Activated T-cell treated with anti-CD3 and anti-CD28 coated beads, Interleukin-2, amount 50 U/mL, for 48 hours (primary cell): ENCODE measurements at places on chromosomes 16 and 17.
A peak's percentile ranks its signal among the peaks of the same experiment; 100 is the strongest.

DNA sequence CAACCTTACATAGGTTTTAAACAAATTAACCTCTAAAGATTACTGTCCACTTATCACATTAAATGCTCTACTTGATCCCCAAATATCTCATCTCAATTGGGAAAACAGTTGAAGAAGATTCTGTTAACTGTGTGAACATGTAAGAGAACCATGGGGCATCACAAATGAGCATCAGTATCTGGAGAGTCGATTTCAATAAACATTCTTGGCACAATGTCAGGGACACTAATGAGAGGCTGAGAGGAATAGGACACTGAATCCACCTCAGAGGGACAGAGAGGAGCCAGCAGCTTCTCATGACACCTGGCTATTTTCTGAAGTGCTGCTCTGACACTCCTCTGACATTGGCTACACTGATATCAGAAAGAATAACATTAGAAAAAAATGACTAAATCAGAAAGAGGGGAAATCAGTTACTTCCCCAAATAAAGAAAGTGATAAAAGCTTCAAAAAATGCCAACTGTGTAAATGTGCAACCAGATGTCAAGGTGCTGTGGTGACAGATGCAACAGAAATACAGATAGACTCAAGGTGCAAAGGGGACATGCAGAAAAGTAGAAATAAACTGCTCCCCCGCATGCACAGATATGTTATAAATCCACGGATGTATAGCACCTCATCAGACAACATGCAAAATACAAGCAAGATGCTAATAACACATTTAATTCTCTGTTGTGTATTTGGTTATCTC is 67.4 kb downstream of the SNX11 start:
- DNase-seq: no peak

DNA sequence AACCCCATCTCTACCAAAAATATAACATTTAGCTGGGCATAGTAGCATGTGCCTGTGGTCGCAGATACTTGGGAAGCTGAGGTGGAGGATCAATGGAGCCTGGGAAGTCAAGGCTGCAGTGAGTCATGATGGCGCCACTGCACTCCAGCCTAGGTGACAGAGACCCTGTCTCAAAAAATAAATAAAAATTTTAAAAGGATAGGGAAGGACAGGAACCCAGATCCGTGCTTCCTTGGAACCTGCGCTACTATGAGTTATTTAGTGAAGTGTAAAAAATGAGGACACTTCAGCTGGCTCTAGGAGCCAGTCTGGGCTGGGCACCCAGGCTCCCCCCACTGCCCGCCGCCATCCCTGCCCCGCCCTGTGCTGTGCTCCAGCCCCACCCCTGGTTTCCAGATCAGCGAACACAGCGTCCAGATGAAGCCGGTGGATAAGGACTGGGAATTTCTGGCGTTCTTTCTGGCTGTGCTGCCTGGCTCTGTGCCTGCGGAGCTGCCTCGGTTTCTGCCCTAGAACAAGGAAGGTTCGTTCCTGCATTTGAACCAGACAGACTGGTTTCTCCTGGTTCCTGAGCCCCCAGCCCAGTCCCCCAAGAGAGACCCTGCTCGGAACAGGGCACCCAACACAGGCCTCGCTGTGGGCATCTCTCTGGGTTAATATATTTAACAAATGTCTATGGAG is 18.5 kb downstream of the PLLP start:
- DNase-seq: no peak

DNA sequence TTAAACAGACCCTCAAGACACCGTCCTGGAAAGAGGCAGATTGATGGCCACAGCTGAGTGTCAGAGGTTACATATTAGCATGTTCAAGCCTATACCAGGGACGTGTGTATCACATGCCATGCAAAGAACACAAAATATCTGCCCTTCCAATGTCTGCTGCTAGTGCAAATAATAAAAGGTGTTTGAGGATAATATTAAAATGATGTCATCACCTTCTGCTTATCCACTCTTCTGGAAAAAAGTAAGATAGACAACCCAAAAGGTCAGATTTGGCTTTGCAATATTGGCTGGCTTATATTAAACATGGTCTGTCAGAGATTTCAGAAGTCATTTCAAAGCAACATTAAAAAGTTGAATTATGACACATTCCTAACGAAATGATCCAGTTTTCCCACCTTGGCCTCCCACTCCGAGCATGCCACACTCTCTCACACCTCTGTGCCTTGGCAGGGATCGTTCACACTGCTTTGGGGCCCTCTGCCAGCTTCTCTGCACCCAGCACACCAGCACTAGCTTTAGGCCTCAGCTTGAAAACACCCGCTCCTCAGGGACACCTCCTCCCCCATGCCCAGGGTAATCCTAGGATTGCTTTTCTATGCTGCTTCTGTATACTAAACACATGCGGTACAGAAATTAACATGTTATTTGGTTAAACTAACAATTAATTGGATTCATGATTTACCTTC is 248.2 kb downstream of the NTN1 start:
- no peak for DNase-seq

DNA sequence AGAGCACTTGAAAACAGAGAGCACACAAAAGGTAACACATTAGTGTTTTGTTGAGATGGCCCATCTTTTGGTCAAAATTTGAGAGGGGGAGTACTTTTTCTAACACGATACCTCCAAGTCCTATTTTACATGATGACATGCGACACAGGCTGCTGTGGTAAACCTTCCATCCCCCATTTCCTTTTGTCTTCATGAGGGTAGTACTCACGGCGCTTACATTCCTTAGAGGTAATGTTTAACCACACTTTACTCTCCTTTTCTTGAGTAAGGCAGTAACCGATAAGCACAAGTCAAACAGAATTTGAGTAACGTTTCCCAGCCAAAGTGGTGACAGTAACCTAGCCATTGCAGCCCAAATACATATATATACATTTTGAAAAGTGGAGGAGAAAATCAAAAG is 35.8 kb upstream of the PITPNM3 start:
- no peak for DNase-seq

DNA sequence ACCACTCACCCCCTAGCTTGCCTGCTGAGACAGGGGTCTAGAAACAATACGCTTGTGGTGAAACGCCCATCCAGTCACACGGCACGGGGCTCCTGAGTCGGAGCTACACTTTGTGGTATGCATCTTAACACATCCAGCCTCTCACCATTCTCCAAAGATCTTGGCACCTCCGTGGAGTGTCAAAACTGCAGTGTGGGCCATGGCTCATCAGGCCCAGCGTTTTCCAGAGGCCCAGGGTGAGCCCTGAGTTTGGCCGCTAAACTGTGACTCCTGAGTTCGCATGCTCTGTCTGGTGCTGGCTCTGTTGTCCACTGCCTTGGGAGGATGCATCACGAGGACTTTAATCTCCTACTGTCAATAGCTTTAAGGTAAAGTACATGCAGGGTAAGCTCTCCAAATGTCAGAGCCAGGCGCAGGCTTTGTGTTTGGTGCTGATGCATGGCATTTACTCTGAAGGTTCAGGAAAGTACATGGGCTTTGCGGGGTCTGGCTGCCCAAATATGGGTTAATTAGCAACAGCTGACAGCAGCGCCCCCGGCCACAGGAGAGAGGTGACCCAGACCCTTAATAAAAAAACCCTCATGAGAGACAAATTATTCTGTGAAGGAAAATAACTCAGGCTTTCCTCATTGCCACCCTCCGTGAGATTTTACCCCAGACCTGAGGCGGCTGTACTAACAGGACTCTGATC is 118.4 kb downstream of the CCDC182 start:
- DNase-seq: no peak

DNA sequence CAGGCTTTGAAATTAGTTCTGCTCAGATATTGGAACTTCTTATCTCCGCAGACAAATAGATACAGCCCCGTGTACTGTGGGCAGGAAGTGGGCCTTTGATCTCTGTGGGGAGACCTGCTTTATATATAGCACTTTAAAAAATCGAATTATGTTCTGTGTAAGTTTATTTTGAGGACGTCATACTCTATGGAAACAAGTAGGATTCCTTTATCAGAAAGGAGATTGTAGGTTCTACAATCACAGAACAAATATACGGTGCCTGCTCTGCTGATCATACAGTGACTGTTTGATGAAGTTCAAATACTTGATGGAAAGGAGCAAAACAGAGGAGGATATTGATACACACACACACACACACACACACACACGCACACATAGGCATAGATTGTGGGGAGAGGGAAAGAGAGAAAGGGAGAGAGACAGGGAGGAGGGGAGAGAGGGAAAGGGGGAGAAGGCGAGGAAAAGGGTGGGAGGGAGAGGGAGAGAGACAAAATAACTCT is 14.7 kb upstream of the TMEM220 start:
- DNase-seq: no peak

DNA sequence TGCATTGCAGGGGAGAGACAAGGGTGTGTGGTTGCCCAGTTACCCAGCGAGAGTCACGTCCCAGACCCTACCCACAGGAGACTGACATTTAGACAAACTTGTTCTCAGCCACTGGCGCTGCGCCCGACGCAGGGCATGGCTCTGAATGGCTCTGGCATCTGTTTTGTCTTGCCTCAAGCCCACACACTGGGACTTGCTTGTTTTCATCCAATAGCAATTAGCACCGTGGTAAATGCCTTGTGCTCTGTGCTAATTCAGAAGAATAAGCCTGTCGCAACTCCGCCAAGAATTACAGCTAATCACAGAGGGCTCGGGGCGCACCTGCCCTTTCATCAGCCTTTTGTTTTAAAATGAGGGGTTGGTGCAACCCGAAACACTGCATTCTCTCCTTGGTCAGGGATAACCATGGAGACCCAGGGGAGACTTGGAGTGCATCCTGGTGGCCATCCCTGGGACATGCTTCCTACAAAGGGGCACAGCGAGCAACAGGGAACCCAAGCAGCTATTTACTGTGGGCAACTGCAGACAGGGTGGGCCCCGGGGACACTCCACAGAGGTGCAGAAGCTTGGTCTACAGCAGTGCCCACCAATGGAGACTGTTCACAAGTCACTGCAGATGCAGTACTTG is 220.6 kb upstream of the ZFHX3 start:
- DNase-seq: no peak

- no peak for DNase-seq
Observed at GRCh38 chr17:74386386-74386785, 19.1 kb downstream of the GPR142 start.

- DNase-seq: peak; percentile 38
Observed at GRCh38 chr17:18025945-18026776, 12.8 kb downstream of the ATPAF2 start.

DNA sequence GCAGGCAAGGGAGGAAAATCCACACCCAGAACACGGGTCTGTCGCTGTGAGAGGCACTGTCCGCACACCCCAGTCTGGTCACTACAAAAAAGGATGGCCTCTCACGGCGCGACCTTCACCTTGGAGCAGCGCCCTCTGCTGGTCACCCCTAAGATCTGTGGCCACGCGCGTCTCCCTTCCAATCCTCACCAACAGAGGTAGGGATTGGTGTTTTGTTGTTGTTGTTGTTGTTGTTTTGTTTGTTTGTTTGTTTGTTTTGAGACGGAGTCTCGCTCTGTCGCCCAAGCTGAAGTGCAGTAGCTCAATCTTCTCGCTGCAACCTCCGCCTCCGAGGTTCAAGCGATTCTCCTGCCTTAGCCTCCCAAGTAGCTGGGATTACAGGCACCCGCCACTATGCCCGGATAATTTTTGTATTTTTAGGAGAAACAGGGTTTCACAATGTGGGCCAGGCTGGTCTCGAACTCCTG is 15.0 kb upstream of the C17orf58 start:
- DNase-seq: peak; percentile 81

DNA sequence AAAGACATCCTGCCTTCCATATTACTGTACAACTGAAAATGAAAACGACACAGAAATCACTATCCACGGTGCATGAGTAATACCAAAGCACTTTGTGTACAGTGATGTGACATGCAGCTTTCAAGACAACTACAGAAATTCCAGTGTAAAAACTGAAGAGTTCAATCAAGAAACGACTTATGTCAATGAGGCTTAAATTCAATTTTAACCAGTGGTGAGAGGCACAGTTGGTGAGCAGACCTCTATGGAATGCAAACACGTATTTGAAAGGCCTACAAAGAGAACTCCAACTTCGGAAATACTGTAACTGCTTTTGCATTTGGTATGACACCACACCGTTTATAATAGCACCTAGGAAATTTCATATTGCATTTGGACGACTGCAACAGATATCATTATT is 87.6 kb downstream of the USP31 start:
- DNase-seq: no peak

DNA sequence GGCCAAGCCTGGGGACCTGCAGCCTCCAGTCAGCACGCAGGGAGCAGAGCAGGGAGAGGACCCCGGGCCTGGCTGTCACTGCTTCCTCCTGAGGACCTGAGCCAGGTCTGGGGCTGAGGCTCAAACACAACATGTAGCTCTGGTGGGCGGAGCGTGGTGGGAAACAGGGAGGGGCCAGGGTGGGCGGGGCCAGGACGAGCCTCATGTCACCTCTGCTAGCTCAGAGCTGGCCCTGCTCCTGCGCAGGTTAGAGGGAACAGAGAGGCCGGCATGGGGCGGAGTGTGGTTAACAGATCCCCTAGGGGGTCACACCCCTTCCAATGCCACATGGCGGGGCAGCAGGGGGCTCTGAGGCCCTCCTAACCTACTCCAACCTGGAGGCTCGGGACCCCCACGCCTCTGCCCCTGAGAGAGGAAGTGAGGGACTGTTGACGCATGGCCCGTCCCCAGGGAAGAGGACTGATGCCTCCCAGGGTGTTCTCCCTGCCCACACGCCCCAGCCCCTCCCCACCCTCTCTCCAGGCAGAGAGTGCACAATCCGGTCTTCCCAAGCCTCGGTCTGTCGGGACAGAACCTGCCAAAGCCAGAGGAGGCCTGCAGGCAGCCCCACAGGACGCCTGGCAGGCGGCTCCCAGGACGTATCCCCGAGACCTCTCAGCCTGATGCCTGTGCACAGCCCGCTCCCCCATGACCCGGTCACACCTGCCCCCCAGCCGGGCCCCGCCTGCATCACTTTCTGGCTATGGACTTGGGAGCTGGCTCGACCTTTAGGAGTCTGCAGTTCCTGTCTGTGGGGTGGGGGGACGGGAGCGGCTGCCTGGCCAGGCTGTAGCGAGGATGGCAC is 15.2 kb downstream of the PIEZO1 start:
- DNase-seq: peak; percentile 60

DNA sequence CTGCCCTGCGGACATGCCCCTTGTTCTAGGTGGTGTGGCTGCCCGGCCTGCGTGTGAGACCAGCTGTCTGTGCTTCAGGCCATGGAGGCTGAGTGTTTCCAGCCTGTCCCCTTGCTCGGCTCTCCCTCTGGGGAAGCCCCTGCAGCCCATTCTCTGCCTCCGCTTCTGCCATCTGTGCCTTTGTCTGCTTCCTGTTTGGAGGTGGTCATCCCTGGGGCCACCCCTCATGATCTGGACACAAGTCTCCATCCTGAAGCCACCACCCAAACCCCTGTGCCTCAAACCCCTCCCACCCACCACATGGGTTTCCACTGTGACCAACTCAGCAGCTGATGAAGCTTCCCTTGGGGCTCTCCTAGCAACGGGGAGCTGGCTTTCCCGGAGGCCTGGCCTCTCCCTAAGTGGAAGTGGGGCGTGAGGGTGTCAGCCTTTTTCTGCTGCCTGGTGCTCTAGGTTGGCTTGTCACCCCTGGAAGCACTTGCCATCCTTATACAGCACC is 184.9 kb downstream of the SEC14L1 start:
- DNase-seq: no peak

GRCh38 chr17:79631640-79632431 is 21.0 kb upstream of the RBFOX3 start:
- no peak for DNase-seq

- peak; percentile 29 for DNase-seq
Observed at GRCh38 chr17:31310886-31311285, 3.0 kb downstream of the EVI2B start.
